Substantia nigra (tissue), 51 donors: ENCODE measurements at places on chromosomes 5 and 9.

DNA sequence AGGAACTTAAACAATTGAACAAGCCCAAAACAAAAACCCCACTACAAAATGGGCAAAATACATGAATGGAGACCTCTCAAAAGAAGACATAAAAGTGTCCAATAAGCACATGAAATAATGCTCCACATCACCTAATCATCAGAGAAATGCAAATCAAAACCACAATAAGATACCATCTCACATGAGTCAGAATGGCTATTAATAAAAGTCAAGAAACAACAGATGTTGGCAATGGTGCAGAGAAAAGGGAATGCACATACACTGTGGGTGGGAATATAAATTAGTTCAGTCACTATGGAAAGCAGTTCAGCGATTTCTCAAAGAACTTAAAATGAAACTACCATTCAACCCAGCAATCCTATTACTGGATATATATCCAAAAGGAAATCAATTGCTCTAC, 337.4 kb upstream of the GRIA1 start:
- DNase-seq, result no peak

DNA sequence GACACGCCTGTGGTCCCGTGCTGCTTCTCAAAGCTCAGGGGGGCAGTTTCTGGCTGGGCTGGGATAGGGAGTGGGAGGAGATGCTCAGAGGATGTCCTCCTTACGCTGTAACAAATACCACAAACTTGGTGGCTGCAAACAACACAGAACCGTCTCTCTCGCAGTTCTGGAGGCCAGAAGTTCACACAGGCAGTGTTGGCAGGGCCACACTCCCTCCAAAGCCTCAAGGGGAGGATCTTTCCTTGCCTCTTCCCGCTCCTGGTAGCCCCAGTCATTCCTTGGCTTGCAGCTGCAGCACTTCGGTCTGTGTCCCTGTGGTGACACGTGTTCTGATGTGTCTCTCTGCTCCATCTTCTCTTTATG, 10.4 kb upstream of the ORM1 start:
- DNase-seq, result no peak

DNA sequence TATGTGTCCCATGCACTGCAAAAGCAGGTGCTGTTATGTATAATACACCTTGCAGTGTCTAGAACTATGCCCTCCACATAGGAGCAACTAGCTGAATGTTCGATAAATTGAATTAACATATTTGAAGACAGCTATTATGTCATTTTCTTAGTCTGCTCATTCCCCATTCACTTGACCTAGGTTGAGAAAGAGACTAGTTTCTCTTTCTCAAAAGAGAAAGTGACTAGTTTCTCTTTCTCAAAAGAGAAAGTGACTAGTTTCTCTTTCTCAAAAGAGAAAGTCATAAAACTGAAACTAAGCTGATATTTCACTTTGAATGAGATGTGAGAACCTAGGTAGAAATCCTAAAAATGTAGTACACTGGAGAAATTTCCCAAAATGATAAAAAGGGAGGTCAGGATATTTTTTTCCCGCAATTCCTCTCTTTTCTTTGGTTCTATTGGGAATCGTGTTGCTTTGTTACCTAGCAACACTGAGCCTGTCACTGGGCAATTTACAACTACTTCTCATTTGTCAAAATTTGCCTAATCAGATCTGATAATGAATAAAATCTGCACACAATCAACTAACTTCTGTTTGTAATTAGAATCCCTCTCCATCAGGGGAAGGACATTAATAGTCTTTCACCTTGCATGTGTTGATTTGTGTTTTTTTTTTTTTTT, 132.0 kb upstream of the GRIA1 start:
- DNase-seq, result no peak

DNA sequence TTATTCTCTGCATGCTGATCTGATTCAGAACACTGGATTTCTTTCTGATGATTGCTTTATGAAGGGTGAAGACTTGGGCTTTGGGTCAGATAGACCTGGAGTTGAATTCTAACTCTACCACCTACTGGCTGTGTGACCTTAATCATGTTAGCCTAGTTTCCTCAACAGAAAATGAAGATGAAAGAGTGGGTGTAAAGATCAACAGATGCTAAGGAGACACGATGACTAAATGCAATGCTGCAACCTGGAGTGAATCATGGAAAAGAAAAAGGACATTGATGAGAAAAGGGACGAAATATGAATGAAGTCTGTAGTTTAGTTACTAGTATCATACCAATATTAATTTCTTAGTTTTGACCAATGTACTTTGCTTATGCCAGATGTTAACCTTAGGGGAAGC, 27.8 kb upstream of the DENND1A start:
- DNase-seq, result no peak

DNA sequence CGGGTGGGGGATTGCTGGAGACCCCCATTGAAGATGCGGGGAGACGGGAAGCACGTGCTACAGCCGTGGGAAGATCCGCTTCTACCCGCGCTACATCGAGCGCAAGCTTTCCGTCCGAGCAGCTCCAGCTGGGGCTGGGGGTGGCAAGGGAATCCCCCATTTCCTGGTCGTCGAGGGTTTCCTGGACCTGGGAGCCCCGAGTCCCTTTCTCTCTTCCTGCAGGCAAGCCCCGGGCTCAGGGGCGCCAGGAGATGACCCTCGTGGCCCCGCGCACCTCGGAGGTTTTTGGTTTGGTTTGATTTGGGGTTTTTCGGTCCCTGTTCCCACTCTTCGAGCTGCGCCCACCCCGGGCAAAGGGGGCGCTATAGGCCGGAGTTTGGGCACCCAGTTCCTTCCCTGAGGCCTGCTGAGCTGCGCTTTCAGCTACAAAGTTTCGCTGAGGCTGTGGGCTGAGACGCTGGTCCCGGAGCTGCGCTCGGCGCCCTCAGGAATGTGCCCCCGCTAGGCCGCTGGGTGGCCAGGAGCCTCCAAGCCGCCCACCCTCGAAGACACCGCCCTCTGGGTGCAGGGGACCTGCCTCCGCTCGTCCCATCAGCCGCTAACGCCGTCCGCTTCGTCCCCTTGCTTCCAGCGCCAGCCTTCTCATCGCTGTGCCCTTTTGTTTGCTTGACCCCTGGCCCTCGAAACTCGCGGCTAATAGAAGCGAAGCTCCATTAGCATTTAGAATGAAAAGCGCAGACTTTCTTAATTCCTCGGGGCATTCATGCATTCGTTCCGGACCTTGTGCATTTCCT, 2.9 kb downstream of the NR4A3 start:
- DNase-seq, result peak; percentile 8
